Heart left ventricle (tissue), 16 donors: ENCODE measurements at places on chromosomes 7 and 10. TPM values are rescaled to one million over a fixed set of nuclear protein-coding genes. Genes with fewer than 3 reads are reported as not detected.
A peak's percentile ranks its signal among the peaks of the same experiment; 100 is the strongest.

GRCh38 chr10:123561141-123561440 is 105.1 kb upstream of the GPR26 start:
- H3K36me3 ChIP-seq, result no peaks in the 10 kb centered on the region
- H3K4me3 ChIP-seq, result no peak overlapping the region
- H3K4me1 ChIP-seq, result no peaks in the 10 kb centered on the region
- H3K27ac ChIP-seq, result no peak overlapping the region
- H3K27me3 ChIP-seq, result peaks cover 7% of the 10 kb centered on the region
- no peak for DNase-seq

FKBP9 gene
- 112 TPM for total RNA-seq

DNA sequence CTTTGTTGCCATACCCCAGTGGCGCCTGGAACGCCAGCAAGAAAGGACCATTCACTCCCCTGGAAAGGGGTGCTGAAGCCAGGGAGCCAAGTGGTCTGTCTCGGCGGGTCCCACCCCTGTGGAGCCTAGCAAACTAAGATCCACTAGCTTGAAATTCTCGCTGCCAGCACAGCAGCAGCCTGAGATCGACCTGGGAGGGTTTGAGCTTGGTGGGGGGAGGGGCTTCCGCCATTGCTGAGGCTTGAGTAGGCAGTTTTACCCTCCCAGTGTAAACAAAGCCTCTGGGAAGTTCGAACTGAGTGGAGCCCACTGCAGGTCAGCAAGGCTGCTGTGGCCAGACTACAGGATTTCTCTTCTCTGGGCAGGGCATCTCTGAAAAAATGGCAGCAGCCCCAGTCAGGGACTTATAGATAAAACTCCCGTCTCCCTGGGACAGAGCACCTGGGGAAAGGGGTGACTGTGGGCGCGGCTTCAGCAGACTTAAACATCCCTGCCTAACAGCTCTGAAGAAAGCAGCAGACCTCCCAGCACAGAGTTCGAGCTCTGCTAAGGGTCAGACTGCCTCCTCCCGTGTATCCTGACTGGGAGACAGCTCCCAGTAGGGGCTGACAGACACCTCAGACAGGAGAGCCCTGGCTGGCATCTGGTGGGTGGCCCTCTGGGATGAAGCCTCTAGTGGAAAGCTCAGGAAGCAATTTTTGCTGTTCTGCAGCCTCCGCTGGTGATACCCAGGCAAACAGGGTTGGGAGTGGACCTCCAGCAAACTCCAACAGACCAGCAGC is 281.1 kb upstream of the SP4 start:
- no peak for DNase-seq
- no peaks in the 10 kb centered on the region for H3K27me3 ChIP-seq
- no peaks in the 10 kb centered on the region for H3K36me3 ChIP-seq
- no peaks in the 10 kb centered on the region for H3K4me1 ChIP-seq
- no peak overlapping the region for H3K27ac ChIP-seq

DNA sequence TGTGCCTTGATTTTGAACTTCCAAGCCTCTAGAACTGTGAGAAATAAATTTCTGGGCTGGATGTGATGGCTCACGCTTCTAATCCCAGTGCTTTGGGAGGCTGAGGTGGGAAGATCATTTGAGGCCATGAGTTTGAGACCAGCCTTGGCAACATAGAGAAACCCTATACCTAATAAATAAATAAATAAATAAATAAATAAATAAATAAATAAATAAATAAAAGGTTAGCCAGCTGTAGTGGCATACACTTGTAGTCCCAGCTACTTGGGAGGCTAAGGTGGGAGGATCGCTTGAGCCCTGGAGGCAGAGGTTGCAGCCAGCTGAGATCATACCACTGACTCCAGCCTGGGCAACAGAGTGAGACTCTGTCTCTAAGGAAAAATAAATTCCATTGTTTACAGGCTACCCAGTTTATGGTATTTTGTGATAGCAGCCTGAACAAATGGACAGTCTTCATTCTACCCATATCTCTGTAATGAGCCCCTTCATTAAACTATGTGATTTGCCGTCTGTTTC is 67.7 kb downstream of the STEAP1B start:
- H3K4me1 ChIP-seq, result peaks cover 8% of the 10 kb centered on the region
- DNase-seq, result no peak
- no peaks in the 10 kb centered on the region for H3K27me3 ChIP-seq
- no peaks in the 10 kb centered on the region for H3K36me3 ChIP-seq
- no peak overlapping the region for H3K4me3 ChIP-seq

GRCh38 chr7:48141521-48141920 is 29.7 kb upstream of the ABCA13 start:
- no peak overlapping the region for H3K4me3 ChIP-seq
- no peaks in the 10 kb centered on the region for H3K4me1 ChIP-seq
- DNase-seq, result no peak

DNA sequence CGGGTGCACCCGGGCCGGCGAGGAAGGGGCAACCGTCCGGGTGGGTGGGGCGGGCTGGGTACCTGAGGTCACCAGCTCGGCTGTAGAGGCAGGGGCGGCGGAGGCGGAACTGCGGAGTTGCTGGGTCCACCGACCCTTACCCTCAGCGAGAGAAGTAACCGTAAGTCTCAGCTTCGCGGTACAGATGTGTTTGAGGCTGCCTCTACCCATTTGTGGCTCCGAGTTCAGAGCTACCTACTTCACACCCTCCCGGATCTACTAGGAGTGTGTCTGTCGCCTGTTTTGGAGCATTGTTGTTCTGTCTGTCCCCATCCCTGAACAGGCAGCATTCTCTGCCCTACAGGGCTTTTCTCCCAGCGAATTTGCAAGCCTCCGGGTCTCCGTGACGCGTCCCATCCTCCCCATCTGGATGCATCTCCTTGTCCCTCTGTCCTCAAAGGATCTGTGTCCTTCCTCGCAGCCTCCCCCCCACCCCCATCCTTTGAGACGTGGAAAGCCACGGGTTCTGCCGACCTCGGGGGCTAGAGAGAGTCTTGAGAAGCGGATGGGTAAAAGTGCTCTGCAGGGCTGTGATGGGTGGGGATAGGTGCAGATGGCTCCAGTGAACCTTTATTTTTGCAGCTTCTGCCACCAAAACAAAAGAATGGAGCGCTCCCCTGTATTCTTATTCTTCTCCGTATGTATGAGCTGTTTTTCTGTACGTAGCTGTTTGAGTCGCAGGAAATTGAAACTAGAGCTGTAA is 757 bp downstream of the ANKIB1 start:
- H3K36me3 ChIP-seq, result no peaks in the 10 kb centered on the region
- peaks cover 51% of the 10 kb centered on the region for H3K4me1 ChIP-seq
- DNase-seq, result peak; percentile 21
- peak overlapping the region; percentile 78 for H3K4me3 ChIP-seq

DNA sequence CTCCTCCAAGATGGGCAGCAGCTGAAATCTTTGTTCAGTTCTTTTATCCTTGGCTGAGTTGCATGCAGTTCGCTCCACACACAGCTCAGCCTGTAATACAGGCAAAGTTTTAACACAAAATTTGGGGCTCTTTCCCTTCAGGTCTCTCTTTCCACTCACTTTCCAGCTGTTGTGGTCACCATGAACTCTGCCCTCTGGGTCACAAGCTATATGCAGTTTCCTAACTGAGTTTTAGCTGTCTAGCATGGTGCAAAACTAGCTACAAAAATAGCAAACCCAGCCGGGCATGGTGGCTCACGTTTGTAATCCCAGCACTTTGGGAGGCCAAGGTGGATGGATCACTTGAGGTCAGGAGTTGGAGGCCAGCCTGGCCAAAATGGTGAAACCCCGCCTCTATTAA is 53.2 kb downstream of the ABI1 start:
- H3K36me3 ChIP-seq, result no peaks in the 10 kb centered on the region
- peaks cover 33% of the 10 kb centered on the region for H3K4me1 ChIP-seq
- no peak for DNase-seq
- no peaks in the 10 kb centered on the region for H3K27me3 ChIP-seq
- H3K4me3 ChIP-seq, result no peak overlapping the region
- no peak overlapping the region for H3K27ac ChIP-seq

GRCh38 chr10:96400465-96400864 is 41.7 kb upstream of the OPALIN start:
- no peak overlapping the region for H3K27ac ChIP-seq
- H3K4me1 ChIP-seq, result peaks cover 27% of the 10 kb centered on the region
- DNase-seq, result no peak
- H3K4me3 ChIP-seq, result no peak overlapping the region
- no peaks in the 10 kb centered on the region for H3K27me3 ChIP-seq

DNA sequence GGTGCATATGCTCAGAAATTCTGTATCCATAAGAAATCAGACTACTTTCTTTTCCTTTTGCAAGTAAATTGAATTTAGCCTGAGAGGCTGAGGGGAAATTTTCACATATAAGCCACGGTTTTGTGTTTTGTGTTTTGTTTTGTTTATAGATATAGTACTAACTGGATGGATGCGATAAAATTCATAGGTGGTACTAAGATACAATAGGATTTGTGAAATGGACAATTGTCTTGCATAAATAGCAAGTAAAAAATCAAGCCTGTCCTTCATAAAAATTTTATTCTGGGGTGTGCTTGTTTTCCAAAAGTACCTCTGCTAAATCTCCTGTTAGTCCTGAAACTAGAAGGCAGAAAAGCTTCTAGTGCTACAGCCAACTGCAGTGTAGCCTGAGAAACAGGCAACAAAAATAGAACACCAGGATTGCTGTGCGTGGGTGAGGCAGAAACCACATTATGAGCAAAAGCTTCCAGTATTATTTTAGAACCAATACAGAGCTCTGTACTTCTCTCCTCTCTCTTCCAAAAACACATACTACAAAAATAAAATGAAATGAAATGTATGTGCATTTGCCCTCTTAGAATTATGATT is 634 bp upstream of the HDAC9 start:
- H3K27me3 ChIP-seq, result no peaks in the 10 kb centered on the region
- no peaks in the 10 kb centered on the region for H3K4me1 ChIP-seq
- peak overlapping the region; percentile 38 for H3K4me3 ChIP-seq
- peak; percentile 44 for DNase-seq
- H3K27ac ChIP-seq, result peak overlapping the region; percentile 80
- H3K36me3 ChIP-seq, result no peaks in the 10 kb centered on the region

DNA sequence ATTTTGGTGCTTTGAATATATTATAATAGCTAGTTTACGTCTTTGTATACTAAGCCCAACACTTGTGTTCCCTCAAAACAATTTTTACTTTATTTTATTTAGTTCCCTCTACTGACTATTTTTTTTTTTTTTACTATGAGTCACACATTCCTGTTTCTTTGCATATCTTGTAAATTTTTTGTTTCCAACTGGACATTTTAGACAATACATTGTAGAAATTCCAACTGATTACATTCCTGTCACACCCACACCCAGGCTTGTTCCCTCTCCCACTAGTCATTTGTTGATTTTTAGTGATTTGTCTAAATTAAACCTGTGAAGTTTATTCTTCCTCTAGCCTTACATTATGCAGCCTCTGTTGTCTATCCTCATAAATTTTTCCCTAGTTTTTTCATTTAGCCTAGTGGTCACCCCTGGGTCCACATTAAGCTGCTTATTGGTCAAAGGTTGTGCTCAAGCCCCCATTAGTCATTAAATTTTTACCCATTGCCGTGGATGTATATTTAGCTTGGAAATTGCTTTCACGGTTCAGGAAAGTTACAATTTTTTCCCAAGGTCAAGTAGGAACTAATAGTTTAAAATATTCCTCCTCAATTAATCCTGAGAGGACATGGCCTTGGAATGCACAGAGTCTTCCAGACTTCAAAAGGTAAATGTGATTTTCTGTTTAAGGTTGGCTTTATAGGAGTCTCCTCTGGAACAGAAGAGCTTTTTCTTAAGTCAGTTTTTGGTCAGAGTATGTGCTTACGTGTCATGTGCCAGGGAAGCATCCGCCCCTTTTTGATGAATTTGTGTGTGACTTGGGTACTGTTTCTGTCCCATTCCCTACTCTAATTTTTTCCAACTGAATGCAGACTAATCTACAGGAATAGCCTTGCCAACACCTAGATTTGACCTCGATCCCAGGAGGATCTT is 207.6 kb upstream of the TMEM72 start:
- H3K4me3 ChIP-seq, result no peak overlapping the region
- H3K4me1 ChIP-seq, result no peaks in the 10 kb centered on the region
- no peak for DNase-seq

NPTX2 gene
- total RNA-seq, result 0.52 TPM

- DNase-seq, result no peak
- no peaks in the 10 kb centered on the region for H3K36me3 ChIP-seq
- H3K27ac ChIP-seq, result no peak overlapping the region
Measured at GRCh38 chr10:130809761-130810515, 501.6 kb downstream of the TCERG1L start.

GRCh38 chr10:31341552-31341951 is 22.5 kb downstream of the ZEB1 start:
- no peaks in the 10 kb centered on the region for H3K4me1 ChIP-seq
- H3K27ac ChIP-seq, result no peak overlapping the region
- no peak overlapping the region for H3K4me3 ChIP-seq
- H3K27me3 ChIP-seq, result no peaks in the 10 kb centered on the region
- DNase-seq, result no peak
- H3K36me3 ChIP-seq, result no peaks in the 10 kb centered on the region

DNA sequence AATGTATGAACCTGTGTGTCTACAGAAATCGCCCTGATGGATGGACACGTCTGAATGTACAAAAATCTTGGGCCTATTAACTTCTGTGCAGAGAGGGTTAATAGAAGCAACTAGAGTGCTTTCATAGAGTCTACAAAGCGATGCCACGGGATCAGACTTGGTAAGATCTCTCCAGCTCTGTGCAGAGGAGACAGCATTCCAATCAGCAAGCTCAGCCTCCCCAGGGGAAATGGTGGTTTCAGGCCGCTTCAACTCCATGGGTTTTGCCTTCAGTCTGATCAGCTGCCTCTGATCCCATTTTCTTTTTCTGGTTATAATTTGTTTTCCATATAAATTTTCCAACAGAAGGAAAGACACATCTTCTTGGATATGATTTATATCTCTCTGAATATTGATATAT is 35.1 kb upstream of the COBL start:
- no peak overlapping the region for H3K27ac ChIP-seq
- no peak overlapping the region for H3K4me3 ChIP-seq
- no peaks in the 10 kb centered on the region for H3K36me3 ChIP-seq

DNA sequence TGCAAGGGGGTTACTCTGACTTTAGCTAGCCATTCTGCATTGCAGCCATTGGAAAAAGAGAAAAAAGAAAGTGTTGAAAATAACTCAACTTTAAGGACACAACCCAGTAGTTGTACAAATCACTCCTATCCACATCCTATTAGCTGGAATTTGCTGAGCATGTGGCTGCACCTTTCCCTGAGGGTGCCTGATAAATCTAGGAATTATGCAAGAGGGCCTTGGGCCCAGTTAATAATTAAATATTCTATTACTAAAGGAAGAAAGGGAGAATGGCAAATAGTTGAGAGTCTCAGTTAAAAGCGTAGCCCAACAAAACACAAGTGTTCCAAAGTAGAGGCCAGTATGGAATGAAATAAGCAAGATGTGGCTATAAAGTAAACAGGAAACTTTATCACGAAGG is 200.9 kb upstream of the CNTNAP2 start:
- no peaks in the 10 kb centered on the region for H3K36me3 ChIP-seq
- DNase-seq, result no peak
- H3K27me3 ChIP-seq, result no peaks in the 10 kb centered on the region
- no peak overlapping the region for H3K27ac ChIP-seq
- no peaks in the 10 kb centered on the region for H3K4me1 ChIP-seq
- no peak overlapping the region for H3K4me3 ChIP-seq

DNA sequence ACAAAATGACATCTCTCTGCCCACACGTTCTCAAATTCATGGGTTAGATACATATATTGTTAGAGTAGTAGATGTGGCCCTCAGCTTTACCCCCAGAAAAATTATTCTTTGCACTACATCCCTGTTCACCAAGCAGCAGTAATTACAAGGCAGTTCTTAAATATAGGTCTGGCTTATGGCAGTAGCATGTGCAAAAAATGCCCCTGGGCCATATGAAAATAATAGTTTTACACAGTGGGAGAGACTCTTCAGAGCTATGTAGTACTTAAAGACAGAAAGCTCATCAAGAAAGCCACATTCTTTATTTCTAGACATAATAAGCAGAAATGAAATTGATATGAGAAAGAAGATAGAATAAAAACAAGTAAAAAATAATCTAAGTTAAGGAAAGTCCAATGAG is 196.3 kb upstream of the FOXP2 start:
- no peak for DNase-seq
- no peak overlapping the region for H3K27ac ChIP-seq
- H3K27me3 ChIP-seq, result no peaks in the 10 kb centered on the region
- no peaks in the 10 kb centered on the region for H3K36me3 ChIP-seq
